ENCODE measurements at places on chromosomes 1 and 21.
A peak's percentile ranks its signal among the peaks of the same experiment; 100 is the strongest.

DNA sequence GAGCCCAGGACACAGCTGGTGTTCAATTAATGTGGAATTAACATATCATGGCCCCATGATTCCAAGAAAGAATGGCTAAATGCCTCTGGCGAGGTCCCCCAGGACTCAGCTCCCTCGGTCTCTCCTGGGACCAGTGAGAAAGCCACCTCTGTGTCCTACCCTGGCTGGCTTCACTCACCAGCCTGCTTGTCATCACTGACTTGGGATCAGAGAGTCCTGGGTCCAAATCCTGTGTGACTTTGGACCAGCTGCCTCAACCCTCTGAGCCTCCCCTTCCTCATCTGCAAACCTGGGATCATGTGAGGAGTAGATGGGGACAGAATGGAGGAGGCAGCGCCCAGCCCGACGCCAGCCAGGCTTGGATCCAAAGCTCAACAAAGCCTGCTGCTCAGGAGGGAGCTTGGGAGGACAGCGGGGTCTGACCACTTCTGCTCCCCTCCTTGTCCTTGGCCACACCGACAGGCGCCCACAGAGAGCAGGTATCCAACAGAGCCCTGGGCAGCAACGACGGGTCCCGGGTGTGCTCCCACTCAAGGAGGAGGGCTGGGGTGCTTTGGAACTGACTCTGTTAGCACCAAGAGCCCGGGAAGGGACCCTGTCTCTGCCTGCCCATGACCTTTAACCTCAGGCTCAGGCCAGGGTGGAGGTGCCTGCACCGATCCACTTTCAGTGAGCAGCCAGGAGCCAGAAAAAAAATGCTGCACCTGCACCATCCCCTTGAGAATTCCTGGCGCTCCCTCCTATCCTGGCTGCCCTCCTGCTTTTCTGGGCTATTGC, 3.2 kb downstream of the SH2D5 start:
- DNase-seq = no peak

DNA sequence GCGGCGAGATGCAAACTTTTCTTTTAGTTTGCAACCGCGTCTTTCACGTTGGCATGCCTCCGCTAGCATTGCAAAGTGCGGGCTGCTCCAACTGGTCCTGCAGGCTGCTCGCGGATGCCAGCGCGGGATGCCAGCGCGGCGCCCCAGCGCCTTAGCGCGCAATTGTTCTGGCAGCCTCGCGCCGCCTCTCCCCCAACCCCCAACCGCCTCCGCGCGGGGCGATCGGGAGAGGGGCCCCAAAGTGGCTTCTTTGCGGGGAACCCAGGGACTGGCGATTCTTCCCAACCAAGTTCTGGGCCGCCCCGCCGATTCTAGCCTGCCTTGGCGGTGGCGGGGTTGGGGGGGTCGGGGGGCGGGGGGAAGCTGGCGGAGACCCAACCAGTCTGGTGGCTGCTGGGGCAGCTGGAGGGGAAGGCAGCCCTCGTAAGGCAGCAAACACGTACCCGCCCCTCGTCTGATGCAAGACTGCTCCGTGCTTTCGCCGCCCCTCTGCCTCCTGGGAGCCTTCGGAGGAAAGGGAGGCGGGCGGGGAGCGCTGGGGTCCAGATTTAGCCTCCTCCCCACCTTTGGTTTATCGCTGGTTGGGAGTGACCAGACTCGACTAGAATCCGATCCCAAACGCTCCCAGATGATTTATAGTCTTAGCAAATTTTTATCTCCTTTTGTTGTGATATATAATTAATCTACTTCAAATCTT, 756 bp downstream of the PHGDH start:
- DNase-seq = peak; percentile 10

GRCh38 chr1:201229771-201230635, 39.4 kb downstream of the IGFN1 start:
- no peak for DNase-seq

DNA sequence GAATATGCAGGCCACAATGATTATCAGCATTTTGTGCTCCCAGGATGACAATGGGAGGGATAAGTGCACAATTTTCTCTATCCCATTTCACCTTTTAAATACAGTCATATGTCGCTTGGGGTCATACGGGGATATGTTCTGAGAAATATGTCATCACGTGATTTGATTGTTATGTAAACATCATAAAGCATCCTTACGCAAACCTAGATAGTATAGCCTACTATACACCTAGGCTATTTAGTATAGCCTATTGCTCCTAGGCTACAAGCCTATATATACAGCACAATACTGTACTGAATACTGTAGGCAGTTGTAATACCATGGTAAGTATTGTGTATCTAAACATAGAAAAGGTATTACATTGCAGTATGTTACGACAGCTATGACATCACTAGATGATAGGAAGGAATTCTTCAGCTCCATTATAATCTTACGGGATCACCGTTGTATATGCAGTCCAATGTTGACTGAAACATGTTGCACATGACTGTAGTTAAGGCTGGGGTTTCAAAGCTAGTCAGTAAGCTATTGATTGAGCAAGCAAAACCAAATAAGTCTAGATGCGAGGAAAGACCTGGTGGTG, 18.9 kb downstream of the RUSC1 start:
- DNase-seq = no peak

GRCh38 chr1:53277326-53277725, 39.0 kb upstream of the MAGOH start:
- DNase-seq = no peak

DNA sequence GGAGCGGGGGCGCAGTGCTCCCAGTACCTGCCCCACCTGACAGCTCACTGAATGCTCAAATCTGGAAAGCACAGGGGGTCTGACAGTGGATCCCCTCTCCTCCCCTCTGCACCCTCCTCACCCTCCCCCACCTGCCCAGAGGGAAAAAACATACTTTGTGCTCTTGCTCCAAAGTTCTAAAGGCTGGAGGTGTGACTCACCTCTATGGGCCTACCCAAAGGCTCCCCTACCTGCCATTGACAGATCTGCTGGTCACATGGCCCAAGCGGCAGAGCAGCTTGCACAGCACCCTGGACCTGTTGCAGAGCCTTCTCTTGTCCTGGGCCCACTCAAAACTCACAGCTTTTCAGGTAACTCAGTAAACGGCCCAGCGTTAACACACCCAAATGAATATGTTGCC, 55.7 kb downstream of the ADSS2 start:
- DNase-seq = no peak

DNA sequence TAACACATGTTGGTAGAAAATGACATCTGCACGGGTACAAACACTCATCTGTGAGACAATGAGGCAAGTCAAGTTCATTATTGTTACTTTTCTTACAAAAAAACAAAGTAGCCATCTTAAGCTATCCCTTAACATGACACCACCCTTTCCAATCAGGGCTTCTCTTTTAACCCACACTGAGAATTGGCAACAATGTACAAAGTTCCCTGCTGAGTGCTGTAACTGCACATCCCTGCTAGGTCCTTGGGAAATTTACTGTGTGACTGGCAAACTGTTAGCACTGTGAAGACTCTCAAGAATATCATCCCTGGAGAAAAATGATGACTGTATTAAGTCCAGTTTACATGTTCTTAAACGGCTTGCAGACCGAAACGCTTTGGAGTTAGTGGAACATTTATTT, 185.8 kb upstream of the PLD5 start:
- no peak for DNase-seq

DNA sequence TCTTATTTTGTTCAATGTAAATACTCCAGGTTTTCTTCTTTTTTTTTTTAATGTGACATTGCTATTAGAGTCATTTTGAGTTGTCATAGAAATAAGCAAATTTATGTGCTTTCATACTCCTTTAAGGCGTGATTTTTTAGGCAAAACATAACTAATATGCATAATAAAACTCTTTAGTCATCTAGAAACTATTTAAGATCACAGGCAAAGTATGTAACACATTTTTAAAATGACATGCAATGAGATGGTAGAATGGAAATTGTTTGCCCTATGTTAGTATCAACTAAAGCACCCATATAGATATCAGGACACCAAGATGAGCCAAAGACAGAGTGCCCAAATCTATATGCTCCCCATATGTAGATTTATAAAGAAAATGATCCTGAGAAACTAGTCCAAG, 41.5 kb upstream of the SGIP1 start:
- DNase-seq = no peak

DNA sequence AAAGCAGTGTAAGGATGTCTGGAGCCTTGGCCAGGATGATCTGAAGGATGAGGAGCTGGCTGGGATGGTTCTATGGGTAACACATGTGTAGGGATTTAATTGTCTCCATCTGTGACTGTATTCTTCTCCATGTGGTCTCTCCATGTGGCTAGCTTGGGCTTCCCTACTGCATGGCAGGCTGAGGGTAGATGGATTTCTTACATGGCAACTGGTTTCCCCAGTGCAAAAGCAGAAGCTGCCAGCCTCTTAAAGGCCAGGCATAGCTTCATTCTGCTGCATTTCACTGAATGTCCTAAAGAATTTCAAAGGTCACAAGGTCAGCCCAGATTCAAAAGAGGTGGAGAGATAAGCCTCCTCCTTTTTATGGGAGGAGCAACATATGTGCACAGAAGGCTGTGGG, 61.7 kb downstream of the XCL2 start:
- DNase-seq = no peak

DNA sequence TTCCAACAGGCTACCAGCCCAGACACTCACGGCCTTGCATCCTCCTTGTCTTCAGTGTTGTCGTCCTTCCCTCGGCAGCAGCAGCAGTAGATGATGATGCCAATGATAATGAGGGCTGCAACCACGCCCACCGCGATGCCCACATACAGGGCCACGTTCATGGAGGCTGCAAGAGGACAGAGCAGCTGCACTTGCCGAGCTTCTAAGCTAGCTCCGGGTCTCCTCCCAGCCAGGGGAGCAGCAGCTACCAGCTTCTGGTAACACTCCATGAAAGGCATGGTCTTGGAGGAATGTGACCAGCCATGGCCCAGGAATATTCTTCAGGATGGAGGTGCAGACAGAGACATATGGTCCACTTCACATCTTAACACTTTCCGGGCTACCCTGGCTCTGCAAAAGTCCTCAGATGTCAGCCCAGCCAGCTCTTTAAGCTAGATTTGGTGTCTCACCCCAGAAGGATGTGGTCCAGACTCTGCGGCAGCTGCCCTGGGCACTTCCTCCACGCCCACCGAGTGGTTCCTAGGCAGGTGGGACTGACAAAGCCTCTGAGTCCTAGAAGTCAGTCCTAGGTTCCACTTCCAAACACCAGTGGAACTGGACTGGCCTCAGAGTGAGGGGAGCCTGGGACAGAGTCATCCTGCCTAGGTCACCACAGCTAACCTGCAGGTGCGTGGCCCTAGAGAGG, 35.1 kb downstream of the GPA33 start:
- DNase-seq = no peak

DNA sequence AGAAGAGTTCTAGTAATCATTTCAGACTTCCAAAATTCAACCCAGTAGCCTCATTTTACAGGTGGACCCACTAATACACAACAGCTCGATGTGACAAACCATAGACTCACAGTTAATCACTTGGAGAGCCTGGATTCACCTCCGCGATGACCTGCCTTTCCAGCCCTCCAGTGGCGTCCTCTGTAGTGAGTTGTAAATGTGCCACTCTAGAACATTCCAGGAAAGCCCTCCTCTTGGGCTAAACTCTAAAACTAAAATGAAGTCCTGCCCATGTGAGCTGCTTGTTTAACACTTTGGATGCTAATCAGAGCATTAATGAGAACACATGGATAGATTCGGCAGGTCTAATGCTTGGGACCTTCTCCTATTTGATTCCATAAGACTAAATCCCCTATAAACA, 140.7 kb downstream of the DHRS3 start:
- DNase-seq = no peak

- no peak for DNase-seq
Observed at GRCh38 chr1:153262070-153262366, 2.5 kb downstream of the LORICRIN start.

DNA sequence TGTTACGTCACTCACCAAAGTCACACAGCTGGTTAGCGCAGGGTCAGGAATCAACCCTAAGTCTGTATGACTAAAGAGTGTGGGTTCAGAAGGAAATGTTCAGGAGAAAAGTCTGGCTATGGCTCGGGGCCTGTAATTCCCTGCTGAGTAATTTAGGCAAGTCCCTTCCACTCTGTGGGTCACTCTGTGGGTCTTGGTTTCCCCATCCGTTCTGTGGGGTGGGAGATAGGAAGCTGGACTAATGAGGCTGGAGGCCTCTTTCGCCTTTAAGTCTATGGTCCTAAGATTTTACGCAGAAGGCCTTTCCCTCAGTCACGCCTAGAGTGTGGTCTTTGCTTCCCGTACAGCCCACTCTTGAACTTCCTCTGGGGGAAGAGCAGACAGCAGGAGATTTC, 14.3 kb upstream of the MED18 start:
- DNase-seq = no peak

DNA sequence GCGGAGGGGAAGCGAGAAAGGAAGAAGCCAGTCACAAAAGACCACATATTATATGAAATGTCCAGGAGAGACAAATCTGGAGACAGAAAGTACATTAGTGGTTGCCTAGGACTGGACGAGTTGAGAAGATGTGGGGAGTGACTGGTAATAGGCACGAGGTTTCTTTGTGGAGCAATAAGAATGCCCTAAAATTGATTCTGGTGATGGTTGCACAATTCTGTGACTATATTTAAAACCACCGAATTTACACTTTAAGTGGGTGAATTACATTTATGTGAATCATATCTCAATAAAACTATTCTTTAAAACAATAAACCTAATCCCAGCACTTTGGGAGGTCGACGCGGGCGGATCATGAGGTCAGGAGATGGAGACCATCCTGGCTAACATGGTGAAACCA, 63.1 kb downstream of the ZNF281 start:
- no peak for DNase-seq

DNA sequence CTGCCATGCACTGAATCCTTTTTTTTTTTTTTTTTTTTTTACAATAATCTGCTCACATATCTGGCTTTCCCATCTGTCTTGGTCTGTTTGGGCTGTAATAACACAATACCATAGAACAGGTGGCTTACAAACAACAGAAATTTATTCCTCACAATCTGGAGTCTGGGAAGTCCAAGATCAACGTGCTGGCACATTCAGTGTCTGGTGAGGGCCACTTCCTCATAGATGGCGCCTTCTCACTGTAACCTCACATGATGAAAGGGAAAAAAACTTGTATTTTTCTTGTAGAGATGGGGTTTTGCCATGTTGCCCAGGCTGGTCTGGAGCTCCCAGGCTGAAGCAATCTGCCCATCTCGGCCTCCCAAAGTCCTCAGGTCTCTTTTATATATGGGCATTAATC, 13.0 kb upstream of the PARP1 start:
- DNase-seq = no peak

- DNase-seq = no peak
Observed at GRCh38 chr1:228101614-228101993, 1.5 kb downstream of the C1orf35 start.
